Activated CD8-positive, alpha-beta T cell treated with anti-CD3 and anti-CD28 coated beads for 36 hours (primary cell): ENCODE measurements at places on chromosomes 6 and 20. TPM values are rescaled to one million over a fixed set of nuclear protein-coding genes. Genes with fewer than 3 reads are reported as not detected.

The SEMG1 gene
- total RNA-seq, result not detected

The FAM83C gene
- total RNA-seq, result not detected

The CTSZ gene
- total RNA-seq, result 17.9 TPM

The AURKA gene
- total RNA-seq, result 100 TPM

The KHDC1L gene
- total RNA-seq, result not detected

The TP53INP2 gene
- 4.6 TPM for total RNA-seq

The GPX5 gene
- total RNA-seq, result not detected

The SGK2 gene
- total RNA-seq, result 0.50 TPM

The LY6G6F gene
- total RNA-seq, result not detected

The TAAR2 gene
- not detected for total RNA-seq

The WFDC5 gene
- not detected for total RNA-seq

The ZMYND8 gene
- 31.9 TPM for total RNA-seq

The CNBD2 gene
- 6.1 TPM for total RNA-seq

The ZC2HC1B gene
- not detected for total RNA-seq

The CDSN gene
- not detected for total RNA-seq

The OR2J3 gene
- total RNA-seq, result not detected

The CASS4 gene
- total RNA-seq, result 3.7 TPM

The LGSN gene
- not detected for total RNA-seq

The KCNK16 gene
- not detected for total RNA-seq

The C20orf144 gene
- 0.36 TPM for total RNA-seq

The SNX21 gene
- 1.7 TPM for total RNA-seq

The FAXC gene
- total RNA-seq, result not detected

The KCNK17 gene
- not detected for total RNA-seq

The RAB22A gene
- 8.3 TPM for total RNA-seq

The SCRT2 gene
- not detected for total RNA-seq

The KCNS1 gene
- total RNA-seq, result 0.54 TPM

The HTR1E gene
- not detected for total RNA-seq

The TGM3 gene
- not detected for total RNA-seq

The PSORS1C2 gene
- not detected for total RNA-seq

The CALHM4 gene
- not detected for total RNA-seq

The GHRH gene
- total RNA-seq, result not detected

The CRISP2 gene
- total RNA-seq, result not detected

The PNISR gene
- total RNA-seq, result 121 TPM

The PDYN gene
- total RNA-seq, result not detected

The OR2W1 gene
- total RNA-seq, result not detected

The GABRR2 gene
- total RNA-seq, result 0.20 TPM

The HLA-DPA1 gene
- total RNA-seq, result 27.9 TPM

The IYD gene
- not detected for total RNA-seq

The TRIM15 gene
- total RNA-seq, result not detected

The BFSP1 gene
- 0.18 TPM for total RNA-seq
